Chondrocyte (in vitro differentiated cells): ENCODE measurements at places on chromosomes 5 and 9.

- DNase-seq, result no peak
These were observed 42.5 kb upstream of the SH3PXD2B start for GRCh38 chr5:172496671-172497371.

DNA sequence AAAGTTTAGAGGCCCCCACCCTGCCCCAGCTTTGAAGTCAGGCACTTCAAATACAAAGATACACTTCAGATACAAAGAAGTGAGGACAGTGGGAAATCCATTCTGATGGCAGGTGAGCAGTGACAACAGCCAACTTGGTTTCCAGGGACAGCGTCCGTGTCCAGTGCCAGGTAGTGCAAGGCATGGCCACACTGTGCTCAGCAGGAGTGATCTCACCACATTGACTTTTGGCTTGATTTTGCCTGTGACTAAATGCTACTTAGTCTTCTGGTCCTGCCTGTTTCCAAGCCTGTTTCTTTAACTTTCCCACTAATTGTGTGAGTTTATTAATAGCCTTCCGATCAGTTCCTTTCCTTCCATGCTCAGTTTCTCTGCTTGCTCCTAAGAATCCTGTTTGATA, 72.6 kb upstream of the PALM2AKAP2 start:
- no peak for DNase-seq

GRCh38 chr5:172740428-172741205, 30.4 kb downstream of the DUSP1 start:
- DNase-seq, result peak; percentile 97

GRCh38 chr9:6089300-6089699, 73.9 kb upstream of the RANBP6 start:
- DNase-seq, result no peak

GRCh38 chr5:133928587-133929393, 39.6 kb downstream of the C5orf15 start:
- DNase-seq, result no peak

DNA sequence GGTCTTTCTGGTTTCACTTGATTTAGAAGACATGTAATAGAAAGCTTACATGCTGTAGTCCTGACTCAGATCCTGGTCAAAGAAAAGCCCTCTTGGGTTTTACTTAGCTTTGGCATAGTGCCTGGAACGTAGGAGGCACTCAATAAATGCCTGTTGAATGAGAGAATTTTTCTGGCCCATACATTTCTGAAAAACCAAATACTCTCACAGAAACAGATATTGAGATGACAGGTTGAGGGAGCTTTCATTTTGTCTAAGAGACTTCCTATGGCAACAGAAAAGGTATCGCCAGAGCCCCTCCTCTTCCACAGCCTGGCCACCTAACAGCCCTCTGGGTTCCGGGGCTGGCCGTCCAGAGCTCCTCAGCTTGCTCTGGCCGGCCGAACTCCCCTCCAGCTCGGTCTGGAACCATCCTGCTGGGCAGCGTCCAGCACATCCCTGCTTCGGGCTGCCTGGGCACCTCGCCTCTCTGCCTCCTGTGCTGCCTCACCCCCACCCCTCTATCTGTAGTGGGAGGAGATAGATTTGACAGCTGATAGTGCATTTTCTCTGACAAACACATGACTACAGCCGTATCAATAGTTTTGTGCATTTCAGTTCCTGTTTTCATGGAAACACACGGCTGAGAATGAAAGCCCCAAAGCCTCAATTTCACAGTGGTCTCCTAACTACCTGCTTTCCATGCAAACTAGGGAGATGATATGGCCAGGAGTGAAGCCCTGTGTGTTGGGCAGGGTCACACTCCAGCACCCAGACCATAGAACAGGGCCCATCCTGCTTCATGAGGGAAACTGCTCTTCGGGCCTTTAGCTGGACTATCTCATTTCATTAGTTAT, 1.1 kb downstream of the IL4 start:
- no peak for DNase-seq
